Glutamatergic neuron (in vitro differentiated cells): ENCODE measurements at places on chromosomes 2 and 18.

DNA sequence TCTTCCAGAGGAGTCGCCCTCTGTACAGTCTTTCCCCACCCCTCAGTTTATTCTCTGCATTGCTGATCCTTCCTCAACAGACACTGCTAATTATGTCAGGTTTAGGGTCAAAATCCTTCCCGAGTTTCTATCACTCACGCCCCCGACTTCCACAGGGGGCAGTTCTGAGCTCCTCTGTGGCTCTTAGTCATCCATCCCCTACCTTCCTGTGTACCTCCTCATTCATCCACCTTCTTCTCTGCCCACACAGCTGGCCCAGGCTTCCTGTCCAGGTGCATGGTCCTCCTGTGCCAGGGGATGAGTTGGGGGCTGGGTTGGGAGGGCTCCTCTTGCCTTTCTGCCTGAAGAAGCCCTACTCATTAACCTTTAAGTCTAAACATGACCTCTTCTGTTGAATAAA is 202.9 kb downstream of the ARL4C start:
- DNase-seq = no peak

DNA sequence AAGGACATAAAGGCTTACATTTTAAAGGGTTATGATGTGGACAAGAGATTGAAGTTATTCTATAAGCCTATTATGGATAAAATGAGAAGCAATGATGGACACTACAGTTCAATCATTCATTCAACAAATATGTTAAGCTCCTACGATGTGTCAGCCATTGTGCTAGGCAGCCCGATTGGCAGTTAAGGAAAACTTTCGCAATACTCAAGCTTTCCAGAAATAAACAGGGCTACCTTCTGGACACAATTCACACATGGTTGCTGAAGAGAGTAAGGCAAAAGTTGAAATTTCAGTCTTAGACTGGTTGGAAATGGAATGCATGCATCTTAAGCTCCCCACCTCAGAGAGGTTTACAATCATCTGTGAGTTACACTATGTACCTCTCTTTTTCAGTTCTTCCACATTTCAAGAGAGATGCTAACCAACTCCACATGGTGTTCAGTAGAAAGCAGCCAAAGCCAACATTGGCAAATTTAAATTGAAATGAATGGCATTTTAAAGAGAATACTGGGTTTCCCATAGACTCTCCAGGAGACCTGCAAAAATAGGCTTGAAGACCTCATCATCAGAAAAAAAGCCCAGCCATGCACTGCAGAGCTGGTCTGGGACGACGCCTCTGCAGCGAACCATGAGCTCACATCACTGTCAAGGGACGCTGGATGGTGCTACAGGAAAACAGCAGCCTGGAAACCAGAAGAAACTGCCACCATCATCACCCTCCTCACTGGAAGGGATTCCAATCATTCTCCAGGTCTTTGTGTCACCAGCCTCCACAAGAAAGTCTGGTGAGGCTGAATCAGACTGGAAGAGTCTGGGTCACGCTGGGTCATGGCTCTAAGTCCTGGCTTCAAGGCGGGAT is 276.3 kb downstream of the AFF3 start:
- no peak for DNase-seq

DNA sequence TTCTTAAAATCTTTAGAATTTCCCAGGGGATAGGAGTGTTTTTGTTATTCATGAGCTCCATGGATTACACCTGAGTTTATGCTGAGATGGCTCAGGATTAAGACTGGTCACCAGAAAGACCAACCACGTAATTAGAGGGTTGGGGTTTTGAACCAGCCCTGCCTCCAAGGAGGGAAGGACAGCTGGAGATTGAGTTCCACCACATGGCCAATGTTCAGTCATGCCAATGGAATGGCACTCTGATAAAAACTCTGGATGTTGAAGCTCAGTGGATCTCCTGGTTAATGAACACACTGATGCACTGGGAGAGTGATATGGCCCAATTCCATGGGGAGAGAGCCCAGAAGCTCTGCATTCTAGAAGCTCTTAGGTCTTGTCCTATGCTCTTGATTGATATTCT is 38.7 kb upstream of the PTPN4 start:
- DNase-seq = no peak

GRCh38 chr2:166449439-166449838 is 44.6 kb downstream of the SCN7A start:
- no peak for DNase-seq

GRCh38 chr2:120265006-120265405 is 12.4 kb downstream of the RALB start:
- no peak for DNase-seq

- DNase-seq = no peak
These were observed 67.6 kb downstream of the FEZ2 start for GRCh38 chr2:36530178-36530982.

DNA sequence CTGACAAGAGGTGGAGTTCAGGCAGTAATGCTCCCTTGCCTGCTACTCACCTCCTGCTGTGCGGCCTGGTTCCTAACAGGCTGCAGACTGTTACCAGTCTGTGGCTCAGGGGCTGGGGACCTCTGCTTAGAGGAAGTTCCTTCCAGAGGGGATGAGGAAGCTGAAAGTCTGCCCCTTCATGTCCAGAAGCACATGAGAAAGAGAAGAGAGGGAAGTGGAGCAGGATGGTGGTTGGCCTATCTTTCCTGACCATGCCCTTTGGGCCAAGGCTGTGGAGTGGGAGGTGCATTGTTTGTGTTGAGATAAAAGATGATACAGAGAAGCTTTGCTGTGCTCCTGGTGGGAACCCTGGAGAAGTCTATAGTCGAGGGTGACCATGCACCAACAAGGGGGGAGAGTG is 112.5 kb downstream of the LPIN1 start:
- DNase-seq = no peak

GRCh38 chr2:8003462-8004075 is 678.3 kb upstream of the ID2 start:
- DNase-seq = no peak

- no peak for DNase-seq
These were observed 14.2 kb upstream of the CABLES1 start for GRCh38 chr18:23121133-23121532.

GRCh38 chr2:219656526-219656925 is 29.1 kb downstream of the SLC4A3 start:
- DNase-seq = no peak

DNA sequence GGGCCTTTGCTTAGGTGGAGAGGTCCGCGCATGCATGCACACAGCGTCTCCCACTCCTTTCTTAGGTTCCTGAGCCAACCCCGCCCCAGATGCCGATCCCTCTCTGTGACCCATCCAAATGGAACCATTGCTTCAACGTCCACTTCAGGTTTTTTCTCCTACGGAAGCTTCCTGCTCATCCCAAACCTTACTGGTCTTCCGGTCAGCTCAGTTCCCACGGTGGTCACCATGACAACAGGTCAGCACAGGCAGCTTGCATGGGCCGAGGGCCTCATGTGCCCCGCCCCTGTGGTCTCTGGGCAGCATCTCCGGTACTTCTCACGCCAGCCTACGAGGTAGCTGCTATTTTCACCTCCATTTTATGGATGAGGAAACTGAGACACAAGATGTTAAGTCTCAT is 163.7 kb downstream of the SOCS6 start:
- no peak for DNase-seq

DNA sequence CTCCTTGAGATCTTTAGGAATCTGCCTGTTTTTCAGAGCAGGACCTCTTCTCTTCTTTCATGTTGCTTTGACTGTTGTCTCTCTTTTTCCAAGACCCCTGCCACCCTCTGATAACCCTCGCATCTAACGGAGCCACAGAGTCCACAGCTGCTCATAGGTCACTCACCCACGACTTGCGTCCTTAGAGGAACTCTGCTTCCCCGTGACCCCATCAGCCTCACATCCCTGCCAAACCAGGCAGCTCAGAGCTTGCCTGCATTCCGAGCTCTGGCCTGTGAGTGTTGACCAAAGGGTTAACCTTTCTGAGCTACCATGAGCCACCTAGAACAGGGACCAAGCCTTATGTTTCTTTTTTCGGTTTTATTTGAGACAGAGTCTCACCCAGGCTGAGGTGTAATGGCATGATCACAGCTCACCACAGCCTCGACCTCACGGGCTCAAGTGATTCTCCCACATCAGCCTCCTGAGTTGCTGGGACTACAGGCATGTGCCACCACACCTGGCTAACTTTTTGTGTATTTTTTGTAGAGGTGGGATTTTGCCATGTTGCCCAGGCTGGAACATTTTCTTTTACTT is 36.4 kb downstream of the CABLES1 start:
- no peak for DNase-seq

DNA sequence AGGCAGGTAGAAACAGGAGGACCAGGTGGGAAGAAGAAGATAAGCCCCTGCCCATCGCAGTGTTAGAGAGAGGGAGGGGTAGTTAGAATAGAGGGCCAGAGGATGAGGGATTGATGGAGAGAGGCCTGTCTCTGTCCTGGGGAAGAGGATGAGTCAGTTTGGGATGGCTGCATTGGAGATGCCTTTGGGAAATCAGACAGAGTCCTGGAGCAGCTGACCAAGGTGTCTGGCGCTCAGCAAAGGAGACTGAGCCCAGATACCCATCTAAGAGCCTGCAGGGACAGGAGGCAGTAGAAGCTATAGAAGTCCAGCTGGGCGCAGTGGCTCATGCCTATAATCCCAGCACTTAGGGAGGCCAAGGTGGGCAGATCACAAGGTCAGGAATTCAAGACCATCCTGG is 177.8 kb upstream of the HAAO start:
- no peak for DNase-seq

GRCh38 chr2:157150747-157151146 is 106.8 kb upstream of the GALNT5 start:
- DNase-seq = no peak

DNA sequence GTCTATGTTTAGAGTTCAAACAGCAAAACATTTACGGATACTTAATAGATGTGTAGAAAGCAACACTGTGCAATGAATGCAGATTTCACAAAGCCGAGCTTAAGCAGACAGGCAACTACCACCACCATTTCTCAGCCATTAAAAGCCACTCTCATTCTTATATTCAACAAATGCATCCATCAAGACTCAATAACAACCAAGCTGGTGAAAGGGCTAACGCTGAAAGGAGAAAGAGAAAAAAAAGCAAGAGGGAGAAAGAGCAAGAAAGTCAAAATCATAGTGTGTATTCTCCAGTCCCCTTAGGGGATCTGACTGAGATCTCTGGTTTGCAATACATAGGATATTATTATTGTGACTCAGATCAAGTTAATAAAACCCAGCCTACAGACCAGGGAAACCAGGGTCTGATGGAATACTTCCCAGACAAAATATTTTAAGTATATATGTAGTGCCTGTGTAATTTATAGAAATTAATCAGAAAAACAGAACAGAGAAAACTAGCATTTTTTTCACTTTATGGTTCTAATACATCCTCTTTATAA is 14.1 kb downstream of the SATB2 start:
- no peak for DNase-seq

DNA sequence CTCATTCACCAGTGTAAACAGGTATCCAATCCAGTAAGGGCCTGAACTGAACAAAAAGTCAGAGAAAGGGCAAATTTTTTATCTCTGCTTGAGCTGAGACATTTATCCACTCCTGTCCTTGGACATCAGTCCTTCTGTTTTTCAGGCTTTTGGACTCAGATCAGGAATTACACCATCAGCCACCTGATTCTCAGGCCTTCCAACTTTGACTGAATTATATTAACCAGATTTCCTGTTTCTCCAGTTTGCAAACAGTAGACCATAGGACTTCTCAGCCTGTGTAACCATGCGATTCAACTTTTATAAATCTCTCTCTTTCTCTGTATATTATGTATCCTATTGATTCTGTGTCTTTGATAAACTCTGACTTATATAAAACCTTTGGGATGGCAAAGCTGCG is 289.3 kb upstream of the CDH2 start:
- DNase-seq = no peak

- DNase-seq = no peak
These were observed at the start of gene EVX2 for GRCh38 chr2:176083796-176084261. Gene EVX2 (minus strand): TSS chr2:176083962. CDS start chr2:176083776, 186 bp downstream.

DNA sequence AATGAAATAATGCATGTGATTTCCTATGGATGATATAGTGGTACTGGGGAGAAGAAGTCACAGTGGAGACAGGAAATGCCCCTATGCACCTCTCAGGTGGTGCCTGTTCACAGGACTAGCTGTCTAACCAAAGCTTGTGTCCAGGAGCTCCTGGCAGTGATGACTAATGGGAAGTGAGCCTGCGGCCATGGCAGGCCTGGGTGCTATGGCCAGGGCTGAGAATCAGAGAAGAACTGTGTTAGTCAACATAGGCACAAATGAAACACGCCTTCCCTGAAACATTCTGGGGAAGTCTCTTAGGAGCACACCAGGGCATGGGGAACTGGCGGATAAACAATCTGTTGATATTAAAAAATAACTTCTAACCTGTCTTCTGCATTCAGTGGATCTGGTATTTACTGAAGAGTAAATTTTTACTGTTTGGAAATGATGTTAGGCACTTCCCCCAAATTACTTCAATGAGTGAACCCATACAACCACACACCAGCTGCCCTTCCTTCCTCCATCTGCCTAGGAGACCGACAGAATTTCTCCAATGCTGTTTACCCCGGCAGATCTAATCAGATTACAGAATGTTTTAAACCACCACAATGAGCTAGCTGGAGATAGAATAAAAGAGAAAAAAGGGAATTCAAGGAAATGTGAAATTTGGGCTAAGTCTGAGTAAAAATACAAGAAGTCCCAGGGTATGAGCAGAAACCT is 67.4 kb downstream of the MEP1B start:
- DNase-seq = no peak

DNA sequence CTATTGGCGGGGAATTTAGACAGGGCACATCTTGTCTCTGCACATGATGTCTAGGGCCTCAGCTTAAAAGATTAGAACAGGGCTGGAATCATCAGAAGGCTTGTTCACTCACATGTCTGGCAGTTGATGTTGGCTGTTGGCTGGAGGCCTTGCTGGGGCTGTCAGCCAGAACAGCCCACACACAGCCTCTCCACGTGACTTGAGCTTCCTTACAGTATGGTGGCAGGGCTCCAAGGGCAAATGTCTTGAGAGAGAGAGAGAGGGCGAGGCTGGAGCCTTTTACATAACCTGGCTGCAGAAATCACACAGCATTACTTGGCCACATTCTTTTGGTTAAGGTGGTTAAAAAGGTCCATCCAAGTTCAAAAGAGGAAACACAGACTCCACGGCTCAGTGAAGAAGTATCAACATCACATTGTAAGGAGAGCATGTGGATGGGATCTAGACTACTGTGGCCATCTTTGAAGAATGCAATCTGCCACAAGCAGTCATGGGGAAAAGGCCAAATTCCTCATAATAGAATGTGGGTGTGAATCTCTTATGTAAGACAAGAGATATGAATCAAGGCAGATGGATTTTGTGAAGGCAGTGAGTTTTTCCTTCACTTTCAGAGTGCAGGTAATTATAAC is 30.4 kb downstream of the SRSF7 start:
- DNase-seq = no peak

GRCh38 chr2:241893265-241893664 is 23.7 kb downstream of the RTP5 start:
- DNase-seq = no peak
